Stimulated activated CD8-positive, alpha-beta memory T cell treated with anti-CD3 and anti-CD28 coated beads, Interleukin-4, amount 100 ng/mL, for 48 hours (primary cell): ENCODE measurements at places on chromosomes 1 and 21.
A peak's percentile ranks its signal among the peaks of the same experiment; 100 is the strongest.

DNA sequence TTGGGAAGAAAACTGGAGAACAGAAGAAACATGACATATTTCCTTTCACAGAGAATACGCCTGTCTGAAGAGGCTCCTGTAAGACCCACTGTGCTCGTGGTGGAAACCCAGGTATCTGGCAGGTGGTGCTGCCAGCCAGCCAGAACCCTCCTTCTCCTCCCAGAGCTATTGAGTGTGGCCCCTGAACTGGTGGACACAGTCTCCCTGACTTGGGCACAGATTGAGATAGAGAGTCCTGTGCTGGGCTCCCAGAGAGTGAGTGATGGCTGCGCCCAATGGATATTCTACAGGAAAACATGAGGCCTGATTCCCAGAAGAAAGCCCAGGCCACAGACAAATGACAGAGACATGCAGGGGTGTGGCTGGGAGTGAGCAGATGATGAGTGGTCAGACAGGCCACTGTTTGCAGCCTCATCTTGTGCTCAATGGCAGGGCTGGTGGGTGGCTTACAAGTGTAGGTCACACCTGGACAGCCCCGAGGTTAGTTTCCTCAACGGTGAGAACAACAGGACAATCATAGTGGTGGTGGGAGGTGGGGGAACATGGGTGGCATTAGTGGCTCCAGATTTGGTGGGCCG is 127.9 kb downstream of the PTPRU start:
- DNase-seq = no peak

GRCh38 chr1:86498281-86498680 is 29.6 kb downstream of the CLCA1 start:
- DNase-seq = no peak

DNA sequence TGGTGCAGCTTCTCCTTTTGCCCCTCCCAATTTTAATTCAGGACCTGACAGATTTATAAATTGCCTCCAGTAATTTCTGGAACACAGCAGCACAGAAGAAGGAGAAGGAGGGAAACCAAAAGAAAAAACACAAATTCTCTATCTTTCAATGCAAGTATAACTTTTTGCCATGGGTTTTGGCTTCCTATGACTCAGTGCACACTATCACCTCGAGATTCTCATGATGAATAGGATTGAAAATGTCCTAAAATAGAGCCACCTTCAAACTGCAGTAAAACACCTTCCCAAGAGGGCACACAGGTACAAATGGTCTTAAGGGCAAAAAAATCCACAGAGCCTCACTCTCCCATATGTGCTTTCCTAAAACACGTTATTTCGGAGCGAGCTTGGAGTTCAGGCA is 113.6 kb downstream of the HLCS start:
- no peak for DNase-seq

DNA sequence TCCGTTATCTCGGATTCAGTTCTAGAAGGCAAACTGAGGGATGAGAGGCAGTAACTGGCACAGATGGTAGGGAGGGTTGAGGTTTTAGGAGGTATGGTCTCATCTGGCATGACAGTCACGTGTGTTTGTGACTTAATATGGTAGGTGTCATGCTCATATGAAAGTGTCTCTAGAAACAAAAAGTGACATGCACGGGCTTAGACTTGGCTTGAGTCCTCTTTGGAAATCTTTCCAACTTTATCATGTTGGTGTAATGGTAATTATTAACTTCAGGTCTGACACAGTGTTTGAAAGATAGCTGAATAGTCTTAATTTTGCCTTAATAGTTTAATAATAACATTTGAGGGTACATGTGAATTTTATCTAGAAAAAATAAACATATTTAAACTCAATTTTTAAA is 218.1 kb downstream of the FMN2 start:
- no peak for DNase-seq

GRCh38 chr1:40877698-40878097 is 15.5 kb upstream of the CITED4 start:
- peak; percentile 36 for DNase-seq

- DNase-seq = no peak
These were observed 7.7 kb upstream of the CD5L start for GRCh38 chr1:157849229-157849875.

DNA sequence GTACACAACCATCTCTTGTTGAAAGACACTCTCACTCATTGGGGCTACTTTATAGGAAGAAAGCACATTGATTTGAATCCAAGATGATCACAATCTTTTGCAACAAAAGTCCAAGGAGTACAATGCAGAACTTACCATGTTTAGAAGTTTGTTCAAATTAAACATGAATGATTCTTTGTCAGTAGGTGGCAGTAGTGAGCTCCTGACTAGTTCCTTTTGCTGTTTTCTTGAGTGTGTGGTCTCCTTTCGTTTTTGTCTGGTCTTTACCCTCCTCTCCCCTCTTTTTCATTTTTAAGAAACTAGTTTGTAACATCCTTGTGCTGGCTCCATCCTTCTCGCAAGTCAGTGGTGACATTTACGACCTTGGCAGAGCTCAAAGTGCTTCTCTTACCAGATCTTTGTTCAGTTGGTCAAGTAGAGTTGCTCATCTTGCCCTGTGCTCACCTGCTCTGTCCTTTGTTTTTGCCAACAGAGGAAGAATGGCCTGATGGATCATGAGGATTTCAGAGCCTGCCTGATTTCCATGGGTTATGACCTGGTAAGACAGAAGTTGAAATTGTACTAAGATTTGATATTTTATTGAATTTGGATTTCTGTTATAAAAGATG is 35.7 kb upstream of the MTR start:
- no peak for DNase-seq
